ENCODE measurements at places on chromosomes 6 and 20.

- DNase-seq = no peak
Observed at GRCh38 chr6:131182991-131183425, 47.7 kb downstream of the AKAP7 start.

GRCh38 chr6:154894902-154895301 lies 100.2 kb upstream of the TIAM2 start:
- no peak for DNase-seq

GRCh38 chr6:146905181-146905704 lies 299.0 kb upstream of the STXBP5 start:
- no peak for DNase-seq

GRCh38 chr6:129317931-129318820 lies 391.8 kb downstream of the ARHGAP18 start:
- no peak for DNase-seq

- DNase-seq = no peak
Observed at GRCh38 chr6:52346503-52346902, 15.4 kb upstream of the PAQR8 start.

GRCh38 chr20:50345712-50346373 lies 155.2 kb downstream of the CEBPB start:
- no peak for DNase-seq

DNA sequence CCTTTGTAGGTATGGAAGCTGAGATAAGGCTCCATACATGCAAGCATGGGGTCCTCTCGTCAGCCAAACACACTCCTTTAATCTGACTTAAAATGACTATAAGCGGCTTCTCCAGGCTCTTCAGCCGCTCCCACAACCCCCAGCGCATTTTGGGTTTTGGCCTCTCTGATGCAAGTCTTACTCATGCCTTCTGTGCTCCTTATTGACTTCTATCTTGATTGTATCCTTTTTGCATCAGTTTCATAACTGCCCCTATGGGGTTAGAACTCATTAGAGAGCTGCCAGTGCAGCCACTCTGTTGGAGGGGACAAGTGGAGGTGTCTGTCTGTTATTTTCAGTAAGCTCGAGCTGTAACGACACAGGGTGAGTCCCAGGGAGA lies 70.1 kb upstream of the TAB2 start:
- no peak for DNase-seq

DNA sequence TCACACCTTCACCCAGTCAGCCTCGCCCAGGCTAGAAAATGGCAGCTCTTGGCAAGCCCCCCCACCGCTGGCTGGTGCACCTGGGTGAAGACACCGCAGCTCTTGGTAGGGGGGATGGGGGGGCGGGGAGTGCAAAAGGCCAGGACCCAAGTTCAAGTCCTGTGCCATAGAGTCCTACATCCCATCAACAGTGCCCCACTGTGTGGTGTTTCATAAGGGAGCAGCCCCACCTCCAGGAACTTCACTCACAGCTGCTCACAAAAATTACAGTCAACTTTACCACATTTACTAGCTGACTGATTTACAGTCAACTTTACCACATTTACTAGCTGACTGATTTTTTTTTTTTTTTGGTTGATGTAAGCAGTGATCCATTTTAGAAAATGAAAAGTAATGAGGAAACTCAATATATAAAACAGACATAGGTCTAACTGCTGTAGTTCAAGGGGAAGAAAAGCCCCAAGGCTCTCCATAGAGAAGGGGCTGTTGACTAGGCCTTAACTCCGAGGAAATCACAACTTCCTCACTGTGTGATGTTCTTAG lies 208.9 kb upstream of the SNX9 start:
- DNase-seq = no peak

DNA sequence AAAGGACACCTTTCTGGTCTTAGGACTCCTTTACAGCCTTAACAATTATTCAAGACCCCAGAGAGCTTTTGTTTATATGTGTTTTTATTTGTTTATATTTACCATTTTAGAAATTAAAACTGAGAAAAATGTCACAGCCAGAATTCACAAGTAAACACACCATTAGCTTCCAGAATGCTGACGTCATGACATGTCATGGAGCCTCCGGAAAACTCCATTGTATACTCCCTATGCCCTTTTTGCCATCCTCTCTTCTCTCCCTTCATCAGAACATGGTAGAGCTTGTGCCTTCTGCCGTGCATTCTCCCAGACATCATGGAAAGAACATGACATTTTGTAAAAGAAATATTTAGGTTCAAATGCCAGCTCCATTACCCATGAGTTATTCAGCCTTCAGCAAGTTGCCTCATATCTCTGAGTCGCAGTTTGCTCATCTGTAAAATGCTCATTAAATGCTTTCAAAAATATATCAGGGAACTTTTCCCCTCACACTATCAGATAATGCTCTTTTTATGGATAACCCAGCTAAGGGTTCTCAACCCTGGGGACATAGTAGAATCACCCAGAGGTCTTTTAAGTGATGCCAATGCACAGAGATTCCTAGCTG lies 27.8 kb downstream of the TNFAIP3 start:
- DNase-seq = no peak

DNA sequence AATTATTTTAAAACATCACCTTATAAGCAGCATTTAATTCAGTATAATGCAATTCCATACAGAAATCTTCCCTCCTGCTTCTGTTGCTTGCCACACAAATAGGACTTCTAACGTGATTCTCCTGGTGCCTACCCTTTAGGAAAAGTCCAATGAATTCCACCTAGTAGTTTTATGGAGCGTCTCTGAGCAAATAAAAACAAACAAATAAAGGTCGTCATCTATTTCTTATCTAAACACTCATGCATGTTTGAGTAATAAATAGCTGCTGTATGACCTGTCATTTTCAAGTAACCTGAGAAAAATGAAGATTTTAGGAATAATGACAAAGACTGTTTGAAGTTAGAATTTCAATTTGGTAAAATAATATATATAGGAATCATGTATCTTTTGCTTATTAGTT lies 102.7 kb downstream of the BMP5 start:
- DNase-seq = no peak

DNA sequence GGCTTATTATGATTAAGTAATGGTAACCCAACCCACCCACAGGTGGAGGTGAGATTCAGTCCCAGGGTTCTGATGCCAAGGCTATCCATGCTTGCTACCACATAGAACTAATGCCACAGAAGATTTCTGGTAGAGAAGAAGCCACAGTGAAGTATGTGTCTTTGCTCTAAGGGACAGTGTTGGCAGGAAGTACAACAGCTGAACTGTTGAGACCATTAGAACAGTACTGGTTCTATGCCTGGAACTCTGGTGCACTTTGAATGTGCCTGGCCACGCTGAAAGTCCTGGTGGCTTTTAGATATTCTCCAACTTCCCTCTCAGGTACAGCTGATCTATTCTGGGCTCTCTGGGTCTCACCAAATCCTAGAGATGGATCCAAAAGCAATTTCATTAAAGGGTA lies 7.8 kb downstream of the STX7 start:
- DNase-seq = no peak

- no peak for DNase-seq
Observed at GRCh38 chr20:12372557-12372956, 454.9 kb downstream of the BTBD3 start.

- DNase-seq = no peak
Observed at GRCh38 chr6:27810768-27811450, 101.3 kb downstream of the OR2B2 start.

DNA sequence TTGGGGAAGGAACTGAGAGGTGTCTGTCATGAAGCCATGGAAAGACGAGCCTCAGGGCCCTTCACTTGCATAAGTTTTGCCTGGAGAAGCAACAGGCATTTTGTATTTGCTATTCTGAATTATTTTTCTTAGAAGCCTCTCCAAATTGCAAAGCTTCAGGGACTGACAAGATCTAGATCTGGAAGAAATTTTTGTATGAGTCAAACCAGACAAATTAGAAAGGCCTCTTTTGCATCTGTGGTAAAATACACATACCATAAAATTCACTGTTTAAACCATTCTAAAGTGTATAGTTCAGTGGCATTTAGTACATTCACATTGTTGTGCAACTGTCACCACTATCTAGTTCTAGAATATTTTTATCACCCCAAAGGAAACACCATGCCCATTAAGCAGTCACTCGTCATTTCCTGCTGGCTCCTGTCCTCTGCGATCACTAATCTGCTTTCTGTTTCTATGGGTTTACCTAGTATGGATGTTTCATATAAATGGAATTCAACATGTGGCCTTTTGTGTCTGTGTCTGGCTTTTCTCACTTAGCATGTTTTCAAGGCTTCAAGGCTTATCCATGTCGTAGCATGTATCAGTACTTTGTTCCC lies 269.1 kb downstream of the PHF3 start:
- no peak for DNase-seq
